ENCODE measurements at places on chromosomes 2 and 18. TPM values are rescaled to one million over a fixed set of nuclear protein-coding genes. Genes with fewer than 3 reads are reported as not detected.

- no peak for DNase-seq
Measured at GRCh38 chr18:65938592-65939372, 188.0 kb downstream of the CDH7 start.

DNA sequence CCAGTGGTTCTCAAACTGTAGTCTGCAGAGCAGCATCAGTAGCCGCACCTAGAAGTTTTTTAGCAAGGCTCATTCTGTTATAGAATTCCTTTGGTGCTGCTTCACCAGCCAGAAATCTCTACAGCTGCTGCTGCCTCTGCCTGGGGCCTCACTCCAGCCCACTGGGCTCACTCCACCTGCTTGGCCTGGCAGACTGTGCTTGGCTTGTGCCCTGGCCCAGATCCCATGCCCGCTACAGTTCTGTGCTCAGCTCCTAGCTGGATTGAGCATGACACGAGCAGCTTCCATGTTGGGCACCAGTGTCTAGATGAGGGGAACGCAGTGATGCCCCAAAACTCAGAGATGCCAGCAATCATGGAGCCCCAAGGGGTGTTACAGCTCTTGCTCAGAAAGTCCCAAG lies 22.6 kb downstream of the MAPK4 start:
- DNase-seq = no peak

PCGF1 gene
- 41.9 TPM for total RNA-seq

- DNase-seq = no peak
Measured at GRCh38 chr18:44123743-44124142, 556.9 kb upstream of the SETBP1 start.

GCG gene
- not detected for total RNA-seq

DNA sequence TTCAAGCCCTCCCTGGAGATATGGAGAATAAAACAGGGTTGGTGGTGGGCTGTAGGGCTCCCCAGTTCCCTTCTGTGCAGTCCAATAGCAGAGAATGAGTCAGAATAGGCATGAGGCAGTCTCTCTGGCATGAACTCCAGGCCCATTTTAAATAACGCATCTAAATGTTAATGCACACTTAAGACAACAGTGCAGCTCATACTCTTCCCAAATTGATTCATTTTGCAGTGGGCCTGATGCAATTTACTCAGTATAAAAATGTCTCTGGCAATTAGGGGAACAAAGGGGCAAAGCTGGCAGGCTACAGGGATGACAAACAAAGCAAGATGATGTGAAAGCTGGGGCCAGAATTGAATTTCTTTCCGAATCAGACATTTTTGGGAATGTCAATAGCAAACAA lies 402.8 kb downstream of the CLIP4 start:
- DNase-seq = no peak

- no peak for DNase-seq
Measured at GRCh38 chr2:54814389-54815147, 91.1 kb downstream of the EML6 start.

OLA1 gene
- 132 TPM for total RNA-seq

- no peak for DNase-seq
Measured at GRCh38 chr2:96890726-96891385, 21.0 kb upstream of the SEMA4C start.

DNA sequence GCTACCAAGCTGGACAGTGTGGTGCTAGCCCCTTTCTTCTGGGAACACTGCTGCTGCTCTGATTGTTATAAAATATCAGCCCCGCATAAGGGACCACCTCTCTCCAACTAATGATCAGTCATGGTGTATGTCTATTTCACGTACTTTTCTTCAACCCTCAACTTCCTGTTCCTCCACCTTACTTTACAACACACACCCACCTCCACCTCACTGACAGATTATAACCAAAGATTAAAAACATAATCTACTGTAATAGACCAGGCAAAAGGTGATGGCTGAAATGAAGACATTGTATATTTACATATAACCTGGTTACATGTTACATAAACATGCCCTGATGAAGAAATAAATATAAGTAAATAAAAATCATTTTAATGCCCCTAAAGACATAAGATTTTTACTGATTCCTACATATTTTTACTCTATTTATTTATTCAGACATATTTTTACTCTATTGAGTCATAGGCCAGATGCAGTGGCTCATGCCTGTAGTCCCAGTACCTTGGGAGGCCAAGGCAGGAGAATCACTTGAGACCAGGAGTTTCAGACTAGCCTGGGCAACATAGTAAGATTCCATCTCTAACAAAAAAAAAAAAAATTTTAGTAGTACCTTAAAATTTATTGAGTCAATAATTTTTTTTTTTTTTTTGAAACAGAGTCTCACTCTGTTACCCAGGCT lies 12.8 kb downstream of the STK39 start:
- no peak for DNase-seq

- DNase-seq = no peak
Measured at GRCh38 chr2:44321360-44321759, 39.9 kb downstream of the PREPL start.

DNA sequence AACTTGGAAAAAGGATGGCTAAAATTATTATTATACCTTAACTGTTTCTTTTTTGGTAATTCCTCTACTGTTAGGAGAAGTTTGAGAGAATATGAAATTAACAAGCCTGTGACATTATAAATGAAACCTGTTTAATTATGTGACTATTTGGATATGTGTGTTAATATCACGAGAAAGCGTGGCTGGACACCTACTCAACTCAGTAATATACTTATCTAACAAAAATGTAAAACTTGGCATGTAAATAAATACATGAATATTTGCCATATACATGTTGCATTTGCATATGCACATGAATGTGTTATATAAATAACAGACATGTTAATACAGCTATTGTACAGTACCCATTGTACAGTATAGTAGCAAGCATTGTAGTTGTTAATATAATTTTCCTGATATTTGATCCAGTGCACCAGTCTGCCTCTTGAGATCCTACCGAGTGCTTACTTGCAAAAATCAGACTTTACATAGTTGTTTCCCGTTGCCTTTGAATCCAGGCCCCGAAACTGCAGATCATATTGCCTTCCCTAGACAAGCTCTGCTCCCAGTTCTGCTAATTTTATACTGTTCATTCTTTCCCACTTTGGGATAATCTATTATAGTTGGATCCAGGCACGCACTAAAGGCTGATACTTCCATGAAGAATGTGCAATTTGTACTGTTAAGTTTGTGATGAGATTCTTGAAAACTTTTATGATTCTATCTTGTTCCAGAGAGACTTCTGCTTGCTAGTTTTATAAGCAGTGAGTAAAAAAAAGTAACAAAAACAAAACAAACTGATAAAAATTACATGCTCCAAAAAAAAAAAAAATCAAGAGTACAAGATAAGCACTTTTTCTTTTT lies 395.6 kb downstream of the ARHGAP15 start:
- DNase-seq = no peak

VIL1 gene
- not detected for total RNA-seq

FAM161A gene
- 3.7 TPM for total RNA-seq

DNA sequence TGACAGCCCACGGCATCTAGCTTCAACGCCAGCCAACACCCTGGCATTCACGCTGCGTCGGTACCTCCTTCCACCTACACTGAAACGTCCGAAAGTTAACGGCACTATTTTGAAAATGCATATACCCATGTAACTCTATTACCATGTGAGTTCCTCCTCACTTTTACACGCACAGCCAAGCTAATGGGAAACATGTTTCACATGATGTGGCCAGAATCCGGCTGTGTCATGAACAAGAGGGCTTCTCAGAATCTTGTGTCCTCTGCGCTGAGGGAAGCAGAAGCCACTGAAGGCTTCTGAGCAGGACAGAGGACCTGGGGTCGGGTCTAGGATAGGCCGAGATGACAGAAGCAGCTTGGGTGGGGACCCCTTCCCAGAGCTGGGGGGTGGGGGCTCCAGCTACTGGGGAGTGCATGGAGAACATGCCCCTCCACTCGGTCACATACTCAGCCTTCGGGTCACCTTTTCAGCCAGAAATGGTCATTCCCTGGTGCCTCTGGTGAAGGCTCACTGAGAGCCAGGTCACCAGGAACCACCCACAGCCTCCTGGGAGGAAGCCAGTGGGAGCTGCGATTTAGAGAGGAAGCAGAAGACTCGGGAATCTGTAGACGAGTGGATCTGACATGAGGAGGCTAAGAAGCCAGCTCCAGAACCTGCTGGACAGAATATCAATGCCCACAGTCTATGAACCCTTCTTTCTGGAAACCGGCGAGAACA lies 41.5 kb downstream of the HDAC4 start:
- DNase-seq = no peak

FAHD2A gene
- 33.2 TPM for total RNA-seq

GRCh38 chr2:62136956-62137830 lies 58.7 kb upstream of the B3GNT2 start:
- DNase-seq = no peak

REG3A gene
- not detected for total RNA-seq

HAAO gene
- total RNA-seq = 0.86 TPM

MEP1B gene
- total RNA-seq = not detected

DNA sequence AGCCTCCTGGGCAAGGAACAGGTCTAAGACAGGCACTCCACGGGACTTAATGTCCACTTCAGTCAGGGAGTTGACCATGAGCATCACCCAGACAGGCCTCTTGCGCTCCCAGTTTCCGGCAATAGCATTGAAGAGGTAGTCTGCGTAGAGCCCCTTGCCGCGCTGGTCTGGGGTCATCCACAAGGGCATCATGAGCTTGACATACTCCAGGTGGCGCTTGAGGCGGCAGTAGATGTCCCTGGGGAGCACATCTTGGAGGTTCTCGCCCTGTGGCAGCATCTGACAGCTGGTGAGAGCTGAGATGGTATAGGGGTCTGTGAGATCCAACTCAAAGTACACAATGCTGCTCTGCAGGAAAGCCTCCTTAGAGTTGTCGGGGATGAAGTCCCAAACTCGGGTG lies 10.6 kb downstream of the TRABD2A start:
- no peak for DNase-seq

PASK gene
- 101 TPM for total RNA-seq

GRCh38 chr2:218020966-218021535 lies 18.3 kb upstream of the TNS1 start:
- DNase-seq = no peak

- no peak for DNase-seq
Measured at GRCh38 chr18:75203416-75204268, 5.3 kb downstream of the PTGR3 start.

DNA sequence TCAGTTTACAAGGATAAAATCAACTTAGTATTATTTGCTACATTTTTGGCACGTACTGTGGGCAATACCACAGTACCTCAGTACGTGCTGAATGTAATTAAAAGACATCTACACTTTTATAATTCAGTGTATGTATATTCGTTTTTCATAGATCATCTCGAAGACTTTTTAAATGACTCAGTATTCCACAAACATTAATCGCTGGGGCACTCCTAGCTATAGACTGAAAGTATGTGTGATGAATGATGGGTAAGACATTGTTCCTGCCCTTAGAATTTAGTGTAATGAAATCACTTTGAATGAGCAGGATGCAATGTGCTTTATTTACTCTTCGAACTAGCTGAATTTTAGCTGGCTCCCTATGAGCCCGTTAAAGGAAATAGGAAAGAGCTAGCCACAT lies 245.6 kb upstream of the RASGRP3 start:
- no peak for DNase-seq
